ENCODE measurements at places on chromosomes 1 and 21.

- DNase-seq: no peak
These were observed 2.2 kb downstream of the FOXJ3 start for GRCh38 chr1:42332877-42333276.

- no peak for DNase-seq
These were observed 13.7 kb upstream of the IGFN1 start for GRCh38 chr1:201176940-201177339.

GRCh38 chr1:61753998-61754508 lies 11.8 kb downstream of the PATJ start:
- DNase-seq: no peak

GRCh38 chr1:219837274-219837993 lies 90.9 kb downstream of the SLC30A10 start:
- peak; percentile 9 for DNase-seq

All from DMS79 (cell line).